ENCODE measurements at places on chromosomes 13 and 19.

DNA sequence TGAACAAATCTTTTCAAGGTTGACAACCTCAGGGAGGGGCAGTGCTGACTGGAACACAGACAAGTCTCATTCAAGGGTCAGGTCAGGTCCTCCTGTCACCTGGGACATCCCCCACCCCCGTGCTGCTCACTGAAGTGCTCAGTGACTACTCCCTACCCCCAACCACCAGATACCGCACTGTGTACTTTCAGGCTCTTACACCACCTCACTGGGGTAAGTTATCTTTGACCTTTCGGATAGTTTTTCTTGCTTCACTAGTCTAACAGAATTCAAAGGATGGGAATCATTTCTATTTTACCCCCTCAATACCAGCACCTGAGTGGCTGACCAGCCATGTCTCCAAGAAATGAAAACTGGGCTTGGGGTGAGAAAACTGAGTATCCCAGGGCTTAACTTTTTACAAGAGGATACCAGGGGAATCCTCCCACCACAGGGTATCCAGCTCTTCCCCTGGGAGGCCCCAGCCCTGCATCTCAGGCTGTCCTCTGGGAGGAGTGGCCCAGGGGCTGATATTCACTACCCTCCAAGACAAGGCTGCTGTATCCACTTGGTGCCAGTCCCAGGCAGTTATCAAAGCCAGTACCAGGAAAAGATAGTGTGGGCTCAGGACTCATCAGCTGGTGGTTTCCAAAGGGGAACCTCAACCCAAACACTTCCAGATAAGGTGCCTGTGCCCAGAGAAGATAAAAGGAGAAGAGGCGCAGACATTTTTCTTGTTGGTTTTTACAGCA lies 2.1 kb downstream of the ZNF563 start:
- peak; percentile 11 for DNase-seq

GRCh38 chr13:44053208-44053607 lies 173.5 kb downstream of the LACC1 start:
- DNase-seq: peak; percentile 43

DNA sequence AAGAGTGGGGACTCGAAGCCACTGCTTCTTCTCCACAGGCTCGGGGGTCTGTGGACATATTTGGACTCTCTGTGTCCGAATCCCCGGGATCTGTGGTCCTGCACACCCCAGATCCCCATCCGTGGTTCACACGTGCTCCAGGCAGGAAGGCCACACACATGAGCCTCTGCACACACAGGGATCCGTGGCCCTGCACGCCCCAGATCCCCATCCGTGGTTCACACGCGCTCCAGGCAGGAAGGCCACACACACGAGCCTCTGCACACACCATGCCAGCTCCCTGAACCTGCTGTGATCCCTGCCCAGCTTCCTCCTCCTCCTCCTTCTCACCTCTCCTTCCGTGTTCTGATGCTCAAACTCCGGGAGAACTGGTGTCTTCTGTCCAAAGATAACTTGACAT lies 3.1 kb downstream of the TEX29 start:
- no peak for DNase-seq

GRCh38 chr19:43329989-43330388 lies 23.5 kb upstream of the CD177 start:
- DNase-seq: no peak

DNA sequence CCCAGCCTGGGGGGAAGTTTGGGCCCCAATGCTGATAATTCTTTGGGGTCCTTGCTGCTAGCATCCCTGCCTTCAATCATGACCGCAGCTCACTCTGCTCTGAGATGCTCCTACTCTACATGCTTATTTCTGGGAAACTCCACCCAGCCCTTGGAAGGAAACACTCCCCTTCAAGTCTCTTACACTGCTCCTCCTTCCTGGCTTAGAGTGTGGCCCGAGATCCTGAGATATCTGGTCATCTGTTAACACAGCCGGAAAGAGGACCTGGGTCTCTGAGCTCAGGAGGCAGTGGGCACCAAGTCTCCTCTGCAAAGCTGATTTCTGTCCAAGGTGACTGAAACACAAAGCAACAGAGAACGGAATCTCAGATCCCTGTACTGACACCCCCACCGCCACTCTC lies 33.0 kb downstream of the CYP4F2 start:
- DNase-seq: no peak

DNA sequence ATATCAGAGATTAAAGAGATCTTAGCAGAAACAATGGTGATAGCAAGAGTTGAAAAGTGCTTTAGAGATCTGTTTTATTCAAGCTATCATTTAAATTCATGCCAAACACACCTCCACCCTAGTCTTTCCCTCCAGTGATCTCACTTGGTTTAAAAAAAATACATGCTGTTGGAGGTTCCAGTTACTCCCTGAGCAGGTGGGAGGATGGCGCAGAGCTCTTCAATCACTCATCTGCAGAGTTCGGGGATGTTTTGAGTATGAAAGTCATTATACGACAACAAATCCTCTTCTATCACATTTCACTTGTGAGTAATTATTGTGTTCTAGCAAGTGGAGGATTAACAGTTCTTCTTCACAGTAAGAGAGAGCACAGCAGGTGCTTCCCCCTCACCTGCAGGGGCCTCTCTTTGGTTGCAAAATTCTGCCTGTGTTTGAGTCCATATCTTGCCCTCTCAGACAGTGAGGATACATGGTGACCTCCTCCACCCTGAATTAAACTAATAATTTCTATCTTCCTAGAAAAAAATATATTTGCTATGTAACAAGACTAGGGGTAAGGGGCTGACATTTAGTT lies 376.7 kb downstream of the LIG4 start:
- no peak for DNase-seq

DNA sequence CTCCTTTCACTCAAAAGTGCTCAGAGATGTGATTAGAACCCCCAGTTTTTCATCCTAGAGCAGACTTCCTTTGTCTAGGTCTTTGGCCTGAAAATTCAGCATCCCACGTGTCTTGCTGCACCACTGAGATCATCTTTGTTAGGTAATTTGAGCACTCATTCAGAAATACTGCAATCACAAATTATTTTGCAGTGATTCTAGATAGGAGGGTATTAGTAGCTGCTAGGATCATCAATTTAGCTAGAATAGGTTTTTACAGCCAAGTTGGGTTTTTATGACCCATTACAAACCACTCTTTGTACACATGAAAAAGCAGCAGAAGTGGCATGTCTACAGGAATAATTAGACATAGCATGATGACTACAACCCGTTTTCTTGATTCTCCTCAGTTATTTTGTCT lies 219.6 kb downstream of the GPC6 start:
- no peak for DNase-seq

DNA sequence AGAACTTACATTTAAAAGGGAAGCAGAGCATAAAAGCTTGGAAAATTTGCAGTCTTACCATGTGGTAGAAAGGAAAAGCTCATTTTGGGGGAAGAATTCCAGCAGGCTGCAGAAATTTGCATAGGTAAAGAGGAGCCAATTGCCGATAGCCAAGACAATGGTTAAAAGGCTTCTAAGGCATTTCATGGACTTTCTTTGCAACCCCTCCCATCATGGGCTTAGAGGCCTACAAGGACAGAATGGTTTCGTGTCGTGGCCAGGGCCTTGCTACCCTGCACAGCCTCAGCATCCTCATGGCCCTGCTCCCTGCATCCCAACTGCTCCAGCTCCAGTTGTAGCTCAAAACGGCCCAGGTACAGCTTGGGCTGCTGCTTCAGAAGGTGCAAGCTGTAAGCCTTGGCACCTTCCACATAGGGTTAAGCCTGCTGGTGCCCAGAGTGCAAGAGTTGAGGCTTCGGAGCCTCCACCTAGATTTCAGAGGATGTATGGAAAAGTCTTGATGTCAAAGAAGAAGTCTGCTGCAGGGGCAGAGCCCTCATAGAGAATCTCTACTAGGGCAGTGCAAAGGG lies 420.3 kb downstream of the PCDH17 start:
- DNase-seq: no peak

- DNase-seq: no peak
These were observed 26.1 kb upstream of the TIMM44 start for GRCh38 chr19:7969555-7969939.

- DNase-seq: no peak
These were observed 989.9 kb downstream of the OLFM4 start for GRCh38 chr13:54018485-54018884.

DNA sequence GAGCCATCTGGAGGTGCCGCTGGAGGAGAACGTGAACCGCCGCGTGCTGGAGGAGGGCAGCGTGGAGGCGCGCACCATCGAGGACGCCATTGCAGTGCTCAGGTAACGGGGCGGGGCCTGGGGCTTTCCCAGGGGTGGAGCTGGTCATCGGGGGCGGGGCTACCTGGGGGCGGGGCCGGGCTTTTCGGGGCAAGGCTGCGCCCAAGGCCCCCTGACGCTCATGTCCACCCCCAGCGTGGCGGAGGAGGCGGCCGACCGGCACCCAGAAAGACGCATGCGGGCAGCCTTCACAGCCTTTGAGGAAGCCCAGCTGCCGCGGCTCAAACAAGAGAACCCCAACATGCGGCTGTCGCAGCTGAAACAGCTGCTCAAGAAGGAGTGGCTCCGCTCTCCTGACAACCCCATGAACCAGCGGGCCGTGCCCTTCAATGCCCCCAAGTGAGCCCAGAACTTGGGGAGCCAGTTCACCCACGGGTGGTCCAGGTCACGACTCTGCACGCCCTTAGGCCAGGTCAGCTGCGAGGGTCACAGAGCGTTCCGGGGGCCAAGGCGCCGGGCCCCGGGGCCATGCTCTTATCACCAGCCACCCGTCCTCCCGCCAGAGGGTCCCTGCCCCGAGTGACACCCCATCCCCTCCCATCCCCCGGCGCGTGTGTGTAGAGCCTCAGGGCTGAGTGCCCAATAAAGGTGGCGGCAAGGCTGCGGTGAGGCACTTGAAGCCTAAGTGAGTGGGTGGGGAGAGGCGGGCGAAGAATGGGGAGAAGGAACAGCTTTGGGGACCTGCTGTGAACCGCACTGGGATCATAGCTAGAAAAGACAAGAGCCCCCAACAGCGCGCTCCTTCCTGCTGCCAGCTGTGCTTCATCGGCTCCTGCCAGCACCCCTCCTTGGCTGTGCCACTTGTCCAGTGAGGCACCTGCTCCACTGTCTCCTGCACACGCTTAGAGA lies 10.7 kb downstream of the CCDC124 start:
- DNase-seq: no peak

DNA sequence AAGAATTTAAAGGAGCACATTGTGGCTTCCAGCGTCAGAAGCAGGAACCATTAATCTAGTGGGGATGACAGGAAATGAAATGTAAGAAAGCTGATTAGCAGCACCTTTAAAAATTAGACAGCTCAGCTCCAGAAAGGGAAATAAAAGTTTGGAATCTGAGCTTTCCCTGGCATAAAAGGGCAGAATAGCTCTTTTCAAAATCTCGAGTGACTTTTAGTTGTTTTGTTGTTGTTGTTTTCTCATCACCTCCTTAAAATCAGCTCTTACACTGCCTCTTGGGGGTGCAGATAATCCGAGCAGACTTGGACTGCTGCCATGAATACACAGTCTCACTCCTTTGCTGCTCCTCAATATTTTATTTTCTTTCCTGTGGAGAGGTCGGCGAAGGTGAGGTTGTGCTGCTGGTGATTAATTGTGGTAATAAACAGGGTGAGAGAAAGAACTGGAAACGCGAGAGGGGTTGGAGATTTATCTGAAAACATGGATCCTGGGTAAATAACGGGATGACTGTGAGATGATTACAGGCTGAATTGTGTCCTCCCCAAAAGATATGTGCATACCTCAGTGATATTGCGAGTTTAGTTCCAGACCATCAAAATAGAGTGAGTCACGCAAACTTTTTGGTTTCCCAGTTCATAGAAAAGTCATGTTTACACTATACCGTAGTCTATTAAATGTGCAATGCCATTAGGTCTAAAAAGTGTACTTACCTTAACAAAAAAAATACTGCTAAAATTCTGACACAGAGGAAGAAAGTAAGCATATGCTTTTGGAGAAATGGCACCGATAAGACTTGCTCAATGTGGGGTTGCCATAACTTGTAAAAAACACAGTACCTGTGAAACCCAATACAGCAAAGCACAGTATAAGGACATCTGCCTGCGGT lies 787.7 kb downstream of the UQCRFS1 start:
- peak; percentile 55 for DNase-seq

GRCh38 chr19:50230379-50231351 lies 27.2 kb downstream of the MYH14 start:
- no peak for DNase-seq

GRCh38 chr19:802498-803098 lies 5.3 kb downstream of the PTBP1 start:
- peak; percentile 61 for DNase-seq

- DNase-seq: no peak
These were observed 67.6 kb downstream of the TNFRSF19 start for GRCh38 chr13:23637829-23638228.

DNA sequence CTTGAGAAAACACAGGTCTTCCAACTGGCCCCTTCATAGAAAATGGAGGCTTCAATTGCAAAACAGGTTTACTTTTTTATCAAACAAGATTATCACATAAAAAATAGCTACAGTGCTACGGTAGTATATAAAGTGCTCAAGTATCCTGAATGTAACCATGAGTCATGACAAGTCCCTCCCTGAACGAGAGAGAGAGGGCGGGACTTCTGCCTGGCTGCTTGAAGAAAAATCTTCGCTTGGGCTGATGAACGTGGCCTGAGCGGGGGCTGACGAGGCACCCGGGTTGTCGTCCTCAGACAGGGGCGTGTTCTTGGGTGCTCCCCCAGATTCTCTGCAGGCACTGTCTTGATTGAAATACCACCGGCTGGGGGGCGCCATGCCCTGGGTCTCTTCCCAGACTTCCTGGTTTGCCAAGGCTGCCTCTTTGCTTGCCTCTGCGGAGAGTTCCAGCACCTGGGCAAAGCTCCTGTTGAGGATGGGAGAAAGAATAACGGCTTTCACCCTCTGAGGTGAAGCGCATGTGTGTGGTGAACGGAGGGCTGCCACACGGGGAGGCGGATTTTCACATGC lies 23.2 kb upstream of the CPAMD8 start:
- DNase-seq: no peak

- no peak for DNase-seq
These were observed 218.8 kb downstream of the FGF9 start for GRCh38 chr13:21889651-21890050.

- DNase-seq: no peak
These were observed 1.3 kb downstream of the UBE2S start for GRCh38 chr19:55406091-55406825.

GRCh38 chr13:37596805-37597204 lies 1.8 kb downstream of the POSTN start:
- no peak for DNase-seq

DNA sequence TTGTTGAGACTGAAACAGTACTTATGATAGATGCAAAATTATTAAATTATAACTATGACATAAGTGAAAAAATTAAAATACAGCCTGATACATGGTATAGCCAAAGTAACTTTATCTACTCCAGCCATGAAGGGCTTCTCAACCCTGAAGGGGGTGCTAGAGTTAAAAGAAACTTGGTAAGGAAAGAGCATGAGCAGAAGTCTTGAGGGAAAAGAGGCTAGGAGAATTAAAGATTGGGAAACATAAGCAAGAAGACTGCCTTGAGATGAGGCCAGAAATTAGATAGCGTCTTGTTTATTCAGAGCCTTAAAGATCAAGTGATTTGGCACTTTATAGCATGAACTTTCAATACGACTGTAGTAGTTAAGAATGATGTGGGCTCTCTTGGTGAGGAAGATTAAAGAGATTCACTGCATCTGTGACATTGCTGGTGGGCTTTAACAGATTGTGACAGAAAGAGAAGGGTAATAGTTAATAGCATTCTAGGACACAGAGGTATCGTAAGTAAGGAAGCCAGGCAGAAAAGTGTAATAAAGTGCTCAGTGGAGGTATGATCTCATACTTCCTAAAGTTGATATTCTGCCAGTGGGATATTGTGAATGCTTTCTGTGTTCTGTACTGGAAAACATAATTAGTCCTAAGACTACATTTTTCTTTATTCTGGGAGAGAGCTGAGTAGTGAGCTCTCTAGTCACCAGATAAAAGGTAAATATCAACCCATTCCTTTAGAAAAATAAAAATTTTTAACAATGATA lies 385.4 kb upstream of the PRR20A start:
- no peak for DNase-seq

- DNase-seq: no peak
These were observed 234.3 kb downstream of the DACH1 start for GRCh38 chr13:71632721-71633120.

Measured in right kidney (tissue), 9 donors.